ENCODE measurements at places on chromosomes 7 and 10.

GRCh38 chr7:7761340-7761973 lies 43.0 kb upstream of the RPA3 start:
- peak; percentile 59 for DNase-seq

- no peak for DNase-seq
These were observed 76.4 kb downstream of the PRR15 start for GRCh38 chr7:29639886-29640595.

GRCh38 chr7:21160401-21160800 lies 267.5 kb upstream of the SP4 start:
- no peak for DNase-seq

DNA sequence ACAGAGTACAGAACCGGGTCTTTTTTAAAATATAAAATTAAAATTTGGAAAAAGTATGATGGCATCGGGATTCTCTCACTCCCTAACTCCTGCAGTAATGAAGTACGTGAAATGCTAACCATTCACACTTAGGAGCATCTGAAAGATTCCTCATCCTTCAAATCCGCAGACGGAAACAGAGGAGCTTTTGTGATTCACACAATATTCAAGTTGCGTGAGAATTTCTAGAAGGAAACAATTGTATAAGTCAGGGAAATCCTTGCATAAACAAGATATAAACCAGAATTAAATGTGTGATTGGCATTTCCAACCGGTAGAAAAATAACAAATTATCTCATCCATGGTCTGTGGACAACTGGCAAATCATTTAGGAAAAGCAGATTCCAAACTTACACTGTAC lies 103.2 kb upstream of the ADAM12 start:
- no peak for DNase-seq

DNA sequence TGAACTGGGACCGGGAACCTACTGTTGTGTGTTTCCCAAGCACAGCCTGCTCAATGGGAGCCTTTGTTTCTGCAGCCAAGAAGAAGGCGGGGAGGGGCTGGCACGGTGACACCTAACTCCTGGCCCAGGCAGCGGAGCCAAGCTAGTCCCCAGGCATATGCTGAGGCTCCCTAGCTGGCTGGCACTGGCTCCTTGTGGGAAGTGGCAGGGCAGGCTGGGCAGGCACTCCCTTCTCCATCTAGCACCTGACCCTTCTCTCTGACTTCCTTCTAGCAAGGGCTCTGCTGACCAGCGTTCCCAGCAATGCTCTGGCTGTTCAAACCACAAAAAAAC lies 325.0 kb downstream of the PLXNA4 start:
- DNase-seq: no peak

- no peak for DNase-seq
These were observed 102.7 kb downstream of the CUBN start for GRCh38 chr10:17026686-17027485.

DNA sequence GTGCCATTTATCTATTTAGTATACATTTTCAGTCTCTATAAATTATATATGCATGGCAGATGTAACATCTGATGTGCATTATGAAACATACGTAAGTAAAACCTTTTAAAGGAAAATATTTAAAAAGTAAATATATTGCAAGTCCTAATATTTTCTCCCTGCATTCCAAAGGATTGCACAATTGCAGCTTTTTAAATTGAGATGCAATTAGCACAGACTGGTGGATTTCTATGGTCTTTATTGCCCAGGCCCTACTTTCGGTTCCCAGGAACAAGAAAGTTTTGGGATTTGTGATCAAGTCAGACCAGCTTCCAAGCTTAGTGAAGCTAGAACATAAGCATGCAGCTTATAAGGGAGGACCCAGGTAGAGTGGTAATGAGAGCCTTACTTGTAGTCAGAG lies 337.8 kb downstream of the NRG3 start:
- no peak for DNase-seq

GRCh38 chr7:120877701-120878100 lies 19.8 kb upstream of the TSPAN12 start:
- no peak for DNase-seq

- DNase-seq: peak; percentile 53
These were observed 74.2 kb upstream of the ZPBP start for GRCh38 chr7:50166997-50167965.

- no peak for DNase-seq
These were observed 32.3 kb downstream of the PPIF start for GRCh38 chr10:79379512-79380124.

DNA sequence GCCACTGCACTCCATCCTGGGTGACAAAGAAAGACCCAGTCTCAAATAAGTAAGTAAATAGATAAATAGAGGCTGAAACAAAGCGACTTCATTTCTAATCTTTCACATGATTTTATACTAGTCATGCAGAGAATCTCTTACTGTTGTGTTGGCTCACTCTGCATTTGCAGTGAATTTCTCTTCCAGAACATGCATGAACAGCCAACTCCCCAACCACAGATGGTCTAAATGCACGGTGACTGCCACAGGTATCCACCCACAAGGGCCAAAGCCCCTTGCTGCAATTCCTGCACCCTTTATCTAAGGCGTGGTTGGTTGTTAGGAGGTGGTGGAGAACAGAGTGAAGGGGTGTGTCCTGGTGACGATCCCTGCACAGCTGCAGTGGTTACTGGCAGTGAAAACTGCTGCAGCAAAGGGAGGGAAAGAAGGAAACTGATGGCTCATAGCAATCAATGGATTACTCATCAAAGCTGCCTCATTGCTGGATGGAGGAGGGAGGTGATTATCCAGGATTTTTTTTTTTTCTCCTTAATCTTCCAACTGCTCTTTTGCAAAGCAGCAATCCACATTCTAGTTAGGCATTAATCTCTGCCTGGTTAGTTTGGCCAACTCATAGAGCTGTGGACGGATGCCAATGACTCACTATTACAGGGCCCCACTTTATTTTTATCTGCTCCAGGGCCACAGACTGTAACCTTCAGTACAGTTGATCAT lies 50.6 kb downstream of the PRTFDC1 start:
- DNase-seq: no peak

DNA sequence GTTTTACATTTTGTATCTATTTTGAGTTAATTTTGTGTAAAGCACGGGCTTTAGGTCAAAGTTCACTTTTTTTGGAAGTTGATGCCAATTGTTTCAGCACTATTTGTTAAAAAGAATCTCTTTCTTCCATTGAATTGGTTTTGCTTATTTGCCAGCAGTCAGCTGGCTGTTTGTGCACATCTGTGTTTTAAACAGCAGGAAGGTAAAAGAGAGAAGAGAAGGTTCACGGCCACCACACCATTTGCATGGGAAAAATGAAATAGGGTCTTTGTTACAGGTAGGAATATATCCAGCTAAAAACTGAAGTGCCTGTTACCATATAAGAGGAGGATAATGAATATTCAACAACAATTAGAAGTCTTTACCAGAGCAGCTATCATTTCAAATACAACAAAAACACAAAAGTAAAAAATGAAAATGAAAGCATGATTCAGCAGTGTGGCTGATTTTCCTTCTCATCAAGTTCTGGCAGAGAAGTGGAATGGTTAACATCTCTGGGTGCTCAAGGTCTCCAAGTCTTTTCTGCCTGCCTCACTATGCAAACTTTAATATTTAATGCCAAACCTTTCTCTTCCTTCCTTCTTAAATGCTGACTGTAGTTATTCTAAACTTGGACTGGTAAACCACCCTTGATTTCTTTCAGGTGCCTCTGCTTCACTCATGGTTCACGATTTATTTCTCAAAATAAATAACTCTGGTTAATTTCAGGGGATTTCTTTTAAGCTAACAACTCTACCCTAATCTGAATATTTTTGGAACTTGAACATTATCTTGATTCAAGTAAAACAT lies 841.5 kb downstream of the GRM8 start:
- DNase-seq: no peak

- DNase-seq: no peak
These were observed 53.8 kb downstream of the INPP5A start for GRCh38 chr10:132591166-132591971.

DNA sequence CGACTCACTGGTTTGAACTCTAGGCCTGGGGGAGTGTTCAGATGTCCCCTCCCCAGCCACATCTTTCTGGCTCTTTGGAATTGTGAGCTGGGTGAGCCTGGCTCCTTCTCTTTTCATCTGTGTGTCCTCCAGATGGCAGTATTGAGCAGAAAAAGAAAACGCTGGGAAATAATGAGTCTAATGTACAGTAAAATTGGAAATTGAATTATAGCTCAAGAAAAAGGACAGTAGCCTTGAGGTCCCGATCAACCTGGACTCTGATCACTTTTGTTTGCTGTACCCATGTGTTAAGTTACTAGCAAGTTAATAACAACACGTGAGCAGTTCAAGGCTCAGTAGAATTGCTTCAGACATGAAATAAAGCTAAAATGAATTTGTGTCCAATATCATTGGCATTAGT lies 77.9 kb downstream of the SNX10 start:
- peak; percentile 56 for DNase-seq

- no peak for DNase-seq
These were observed 263.1 kb downstream of the RPS24 start for GRCh38 chr10:78296785-78297184.

DNA sequence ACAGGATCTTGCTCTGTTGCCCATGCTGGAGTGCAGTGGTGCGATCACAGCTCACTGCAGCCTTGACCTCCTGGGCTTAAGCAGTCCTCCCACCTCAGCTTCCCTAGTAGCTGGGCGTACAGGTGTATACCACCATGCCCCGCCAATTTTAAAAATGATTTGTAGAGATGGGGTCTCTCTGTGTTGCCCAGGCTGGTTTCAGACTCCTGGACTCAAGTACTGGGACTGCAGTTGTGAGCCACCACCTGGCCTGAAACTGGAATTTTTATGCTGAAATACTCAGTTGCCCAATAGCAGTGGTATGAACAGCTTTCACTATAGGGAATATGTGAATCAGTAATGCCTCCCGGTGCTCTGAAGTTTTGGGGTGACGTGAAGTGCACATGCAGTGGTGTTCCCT lies 7.6 kb downstream of the ZRANB1 start:
- DNase-seq: no peak

- no peak for DNase-seq
These were observed 17.7 kb upstream of the GPR37 start for GRCh38 chr7:124783271-124783670.

- no peak for DNase-seq
These were observed 5.8 kb upstream of the CPA1 start for GRCh38 chr7:130374507-130374906.

- peak; percentile 29 for DNase-seq
These were observed 661 bp downstream of the HECTD2 start for GRCh38 chr10:91410638-91411371.

- no peak for DNase-seq
These were observed 493.1 kb upstream of the AKR1E2 start for GRCh38 chr10:4332764-4333458.

DNA sequence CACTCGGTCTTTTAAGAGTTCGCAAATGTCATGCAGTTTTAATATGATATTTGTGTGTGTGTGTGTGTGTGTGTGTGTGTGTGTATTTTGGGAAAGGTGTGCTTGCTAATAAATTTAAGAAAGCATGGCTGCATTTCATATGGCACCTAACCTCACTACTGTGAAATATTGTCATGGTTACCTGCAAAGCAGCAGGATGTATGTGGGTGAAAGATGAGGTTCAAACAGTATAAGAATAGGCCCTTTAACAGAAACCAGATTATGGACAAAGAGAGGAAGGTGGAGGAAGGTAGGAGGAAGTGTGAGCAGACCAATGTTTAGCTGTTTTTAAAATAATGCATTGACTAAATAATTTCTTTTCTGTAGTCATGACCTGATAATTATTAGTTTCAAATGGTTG lies 73.5 kb upstream of the CACNA2D1 start:
- no peak for DNase-seq

GRCh38 chr10:88379575-88379974 lies 203.5 kb downstream of the RNLS start:
- no peak for DNase-seq

DNA sequence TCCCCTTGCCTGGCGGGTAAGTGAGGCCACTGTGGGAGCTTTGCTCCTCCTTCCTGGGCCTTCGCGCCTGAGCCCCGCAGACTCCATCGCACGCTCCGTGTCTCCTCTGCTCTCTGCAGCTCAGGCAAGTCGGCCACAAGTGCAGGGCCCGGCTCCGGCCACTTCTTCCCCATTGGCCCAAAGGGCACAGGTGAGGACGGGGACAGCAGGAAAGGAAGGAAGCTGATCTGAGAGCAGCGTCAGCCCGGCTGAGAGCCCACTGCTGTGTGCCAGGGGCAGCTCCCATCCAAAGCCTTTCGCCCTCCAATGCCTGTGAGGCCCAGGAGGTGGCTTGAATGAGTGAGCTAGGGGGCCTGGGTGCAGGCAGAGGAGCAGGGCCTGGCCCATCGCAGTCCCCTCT lies 33.7 kb upstream of the RHEB start:
- no peak for DNase-seq

Measured in NCI-H1436 (cell line).